Heart left ventricle (tissue), 16 donors: ENCODE measurements at places on chromosomes 12 and 14. TPM values are rescaled to one million over a fixed set of nuclear protein-coding genes. Genes with fewer than 3 reads are reported as not detected.
A peak's percentile ranks its signal among the peaks of the same experiment; 100 is the strongest.

- H3K4me3 ChIP-seq: no peak overlapping the region
- H3K27ac ChIP-seq: no peak overlapping the region
- DNase-seq: no peak
- H3K27me3 ChIP-seq: no peaks in the 10 kb centered on the region
Observed at GRCh38 chr12:15636060-15636890, 152.9 kb downstream of the EPS8 start.

GRCh38 chr14:22095860-22096513, 422.4 kb upstream of the OR4E1 start:
- no peak overlapping the region for H3K4me3 ChIP-seq

GRCh38 chr14:56304456-56304855, 186.2 kb downstream of the PELI2 start:
- H3K36me3 ChIP-seq: no peaks in the 10 kb centered on the region
- H3K27me3 ChIP-seq: no peaks in the 10 kb centered on the region
- H3K4me3 ChIP-seq: no peak overlapping the region
- DNase-seq: no peak

DNA sequence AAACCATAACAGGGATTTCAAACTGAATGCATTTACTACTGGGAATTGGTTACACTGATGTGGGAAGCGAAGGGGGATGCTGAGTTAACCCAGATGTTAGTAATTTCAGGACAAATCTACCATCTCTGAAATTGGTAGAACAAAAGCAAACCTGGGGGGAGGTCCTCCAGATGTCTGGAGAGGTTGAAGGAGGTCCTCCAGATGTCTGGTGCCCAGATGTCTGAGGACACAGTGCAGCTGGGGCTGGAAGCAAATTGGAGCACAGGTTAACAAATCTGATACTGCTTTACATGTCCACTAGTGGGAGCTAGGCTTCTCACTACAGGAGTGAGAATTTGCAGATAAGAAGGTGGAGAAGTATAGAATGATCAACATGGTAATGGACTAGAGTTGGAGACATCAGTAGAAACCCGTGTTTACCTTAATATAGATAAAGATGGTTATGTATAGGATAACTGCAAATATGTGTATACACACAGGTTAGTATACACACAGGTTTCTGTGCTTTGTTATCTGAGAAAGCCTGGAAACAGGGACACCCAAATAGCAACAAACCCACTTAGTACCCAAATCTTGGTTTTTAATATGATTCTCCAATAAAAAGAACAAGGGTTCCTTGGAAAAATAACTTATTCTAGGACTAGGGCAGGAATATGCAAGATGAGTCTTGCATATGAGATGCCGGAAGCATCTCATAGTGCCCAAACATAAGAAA, 162.5 kb downstream of the C12orf50 start:
- no peak overlapping the region for H3K27ac ChIP-seq
- H3K27me3 ChIP-seq: no peaks in the 10 kb centered on the region
- H3K4me1 ChIP-seq: no peaks in the 10 kb centered on the region
- H3K36me3 ChIP-seq: no peaks in the 10 kb centered on the region
- H3K4me3 ChIP-seq: no peak overlapping the region

GRCh38 chr12:83214185-83214584, 527.5 kb downstream of the TMTC2 start:
- no peak overlapping the region for H3K4me3 ChIP-seq
- H3K27me3 ChIP-seq: no peaks in the 10 kb centered on the region
- no peaks in the 10 kb centered on the region for H3K4me1 ChIP-seq
- DNase-seq: no peak
- H3K27ac ChIP-seq: no peak overlapping the region

GRCh38 chr14:27938392-27938791, 828.2 kb upstream of the FOXG1 start:
- H3K36me3 ChIP-seq: no peaks in the 10 kb centered on the region
- no peak for DNase-seq
- no peak overlapping the region for H3K27ac ChIP-seq
- H3K4me1 ChIP-seq: no peaks in the 10 kb centered on the region

GRCh38 chr14:84465880-84466279, 1064.1 kb upstream of the FLRT2 start:
- no peaks in the 10 kb centered on the region for H3K4me1 ChIP-seq
- H3K27me3 ChIP-seq: no peaks in the 10 kb centered on the region
- no peak for DNase-seq
- H3K36me3 ChIP-seq: no peaks in the 10 kb centered on the region

DNA sequence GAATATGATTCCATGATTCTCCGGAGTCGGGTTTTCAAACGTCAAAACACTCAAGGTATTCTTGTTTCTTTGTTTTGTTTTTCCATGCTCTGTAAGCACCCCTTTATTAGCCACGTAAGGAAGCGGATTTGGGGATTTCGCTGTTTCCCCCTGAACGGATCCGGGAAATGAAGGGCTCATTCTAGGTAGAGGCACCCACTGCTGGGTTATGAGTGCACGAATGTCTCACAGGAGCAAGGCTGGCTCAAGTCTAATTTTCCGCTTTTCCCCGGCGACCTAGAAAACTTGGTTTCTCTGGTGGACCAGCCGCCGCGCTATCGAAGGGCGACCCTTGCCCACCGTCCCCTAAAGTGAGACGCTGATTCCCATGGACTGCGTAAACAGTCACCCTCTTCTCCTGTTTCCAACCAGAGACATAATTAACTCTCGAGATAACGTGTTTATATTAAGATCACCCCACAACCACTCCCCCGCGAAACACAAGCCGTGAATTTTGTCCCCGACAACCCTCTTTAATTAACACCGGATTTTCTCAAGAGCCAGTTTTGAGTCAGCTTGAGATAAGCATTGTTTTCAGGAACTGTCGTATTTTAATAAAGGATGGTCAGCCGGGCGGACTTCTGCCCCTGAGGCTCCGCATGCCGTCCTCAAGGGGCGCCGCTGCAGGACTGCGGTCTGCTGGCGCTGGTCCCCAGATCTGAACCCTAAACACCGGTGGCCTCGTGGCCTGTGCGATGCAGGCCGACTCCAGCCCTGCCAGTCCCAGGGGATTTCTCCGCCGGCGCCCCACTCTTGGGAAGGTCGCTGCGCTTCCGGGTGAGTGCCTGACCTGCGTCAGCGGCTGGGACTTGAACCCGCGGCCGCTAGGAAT, 515 bp upstream of the ABCC9 start:
- no peaks in the 10 kb centered on the region for H3K27me3 ChIP-seq
- no peaks in the 10 kb centered on the region for H3K4me1 ChIP-seq
- H3K27ac ChIP-seq: peak overlapping the region; percentile 89
- H3K4me3 ChIP-seq: peak overlapping the region; percentile 57

DNA sequence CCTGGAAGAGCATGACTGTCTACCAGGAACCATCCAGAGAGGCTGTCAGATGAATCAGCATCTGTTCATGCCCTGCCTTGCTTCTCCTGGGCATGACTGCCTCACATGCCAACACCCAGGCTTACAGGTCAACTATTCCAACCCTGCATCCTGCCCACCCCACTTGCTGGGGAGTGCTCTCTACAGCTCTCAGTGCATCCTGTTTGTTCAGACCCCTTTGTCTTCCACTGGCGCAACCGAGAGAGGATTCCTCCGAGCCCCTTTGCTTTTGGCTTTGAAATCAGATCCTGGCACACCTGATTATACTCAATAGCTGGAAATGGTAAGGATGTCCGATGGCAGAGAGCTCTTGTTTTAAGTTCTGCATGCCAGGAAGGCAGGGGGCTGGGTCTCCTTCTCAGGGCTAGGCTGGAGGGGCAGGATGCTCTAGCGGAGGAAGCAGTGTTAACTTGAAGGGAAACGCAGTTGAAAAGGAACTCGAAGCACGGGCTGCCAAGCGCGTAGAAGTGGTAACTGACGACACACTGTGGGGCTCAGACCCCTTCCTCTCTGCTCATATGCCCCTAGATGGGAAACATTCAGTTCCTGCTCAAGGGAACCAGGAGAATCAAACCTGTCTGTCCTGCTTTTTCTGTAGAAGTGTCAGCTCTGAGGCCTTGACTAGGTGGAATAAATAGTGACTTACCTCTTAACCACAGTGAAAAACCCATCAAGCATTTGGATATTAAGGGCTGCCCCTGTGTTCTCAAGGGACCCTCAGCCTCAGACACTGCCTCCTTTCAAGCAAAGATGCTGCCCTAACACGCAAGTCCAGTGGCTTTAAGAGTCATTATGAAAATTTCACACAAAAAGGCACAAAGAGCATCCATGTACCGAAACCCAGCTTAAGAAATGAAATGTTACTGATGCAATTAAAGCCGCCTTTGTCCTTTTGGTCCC, 297.5 kb downstream of the ZFP36L1 start:
- no peak for DNase-seq
- H3K4me1 ChIP-seq: no peaks in the 10 kb centered on the region
- no peak overlapping the region for H3K27ac ChIP-seq
- H3K4me3 ChIP-seq: no peak overlapping the region
- H3K36me3 ChIP-seq: no peaks in the 10 kb centered on the region

DNA sequence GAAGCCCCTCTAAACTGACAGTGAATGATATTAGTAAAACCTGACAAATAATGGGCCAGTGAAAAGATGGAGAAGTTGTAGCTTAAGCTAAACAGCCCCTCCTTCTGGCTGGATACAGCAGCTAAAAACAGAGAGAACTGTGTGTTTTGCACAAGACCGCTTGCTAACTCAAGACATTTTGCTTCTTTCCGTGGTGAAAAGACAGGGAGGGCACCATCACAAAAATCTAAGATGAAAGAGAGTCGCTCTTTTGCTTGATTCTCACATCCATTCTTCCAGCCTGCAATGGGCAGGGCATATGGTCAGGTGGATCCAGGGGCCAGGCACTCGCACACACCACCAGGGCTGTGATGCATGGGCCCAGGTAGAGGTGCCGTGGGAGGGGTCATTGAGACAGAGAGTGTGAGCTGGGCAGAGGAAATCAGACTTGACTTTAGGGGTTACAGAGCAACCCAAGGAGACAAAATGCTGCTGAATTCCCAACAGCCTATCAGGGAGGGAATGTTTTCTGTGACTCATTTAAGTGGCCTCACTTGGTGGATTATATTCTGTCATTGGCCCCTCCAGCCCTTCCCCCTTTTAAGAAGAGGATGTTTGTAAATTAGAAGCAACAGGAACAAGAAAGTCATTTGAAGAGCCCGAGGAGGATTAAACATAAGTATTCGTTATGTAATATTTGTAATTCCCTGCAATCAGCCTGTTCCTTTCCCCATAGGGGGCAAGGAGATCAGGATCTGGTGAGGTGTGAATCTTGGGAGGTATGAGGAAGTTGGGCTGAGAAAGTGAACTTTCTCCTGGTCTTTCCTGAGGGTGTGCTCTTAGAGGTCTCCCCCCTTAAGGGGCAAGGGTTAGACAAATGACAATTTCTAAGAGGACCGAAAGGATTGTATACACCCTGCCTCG, 12.3 kb downstream of the EMP1 start:
- no peaks in the 10 kb centered on the region for H3K27me3 ChIP-seq
- no peak for DNase-seq
- H3K36me3 ChIP-seq: peaks cover 8% of the 10 kb centered on the region
- no peak overlapping the region for H3K27ac ChIP-seq
- H3K4me1 ChIP-seq: peaks cover 72% of the 10 kb centered on the region

- H3K27ac ChIP-seq: no peak overlapping the region
- no peak for DNase-seq
- no peaks in the 10 kb centered on the region for H3K27me3 ChIP-seq
- H3K36me3 ChIP-seq: no peaks in the 10 kb centered on the region
Observed at GRCh38 chr12:119956047-119956446, 33.0 kb upstream of the BICDL1 start.

DNA sequence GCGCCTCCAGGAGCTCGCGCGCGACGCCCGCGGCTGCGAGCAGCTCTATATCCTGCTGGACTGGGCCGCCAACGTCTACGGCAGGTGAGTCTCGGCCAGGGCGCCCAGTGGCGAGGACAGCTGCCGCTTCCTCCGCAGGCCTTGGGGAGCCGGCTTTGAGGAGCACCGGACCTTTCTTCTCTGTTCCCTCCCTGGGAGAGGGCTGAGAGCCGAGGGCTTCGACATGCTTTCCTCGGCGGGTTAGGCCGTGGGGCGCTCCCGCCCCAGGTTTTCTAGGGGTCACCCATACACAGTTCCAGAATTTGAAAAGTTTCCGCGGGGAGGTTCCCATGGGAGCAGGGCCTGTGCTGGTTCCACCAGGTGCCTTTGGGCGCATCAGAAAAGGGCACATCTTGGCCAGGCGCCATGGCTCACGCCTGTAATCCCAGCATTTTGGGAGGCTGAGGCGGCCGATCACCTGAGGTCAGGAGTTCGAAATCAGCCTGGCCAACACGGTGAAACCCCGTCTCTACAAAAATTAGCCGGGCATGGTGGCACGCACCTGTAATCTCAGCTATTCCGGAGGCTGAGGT, 8.2 kb downstream of the EXOC3L4 start:
- H3K4me1 ChIP-seq: peaks cover 21% of the 10 kb centered on the region
- H3K36me3 ChIP-seq: no peaks in the 10 kb centered on the region
- peaks cover 44% of the 10 kb centered on the region for H3K27me3 ChIP-seq
- H3K27ac ChIP-seq: no peak overlapping the region
- H3K4me3 ChIP-seq: peak overlapping the region; percentile 19

- H3K27ac ChIP-seq: peak overlapping the region; percentile 14
- H3K4me1 ChIP-seq: peaks cover 31% of the 10 kb centered on the region
- no peaks in the 10 kb centered on the region for H3K27me3 ChIP-seq
- H3K36me3 ChIP-seq: no peaks in the 10 kb centered on the region
Observed at GRCh38 chr12:45775964-45776363, 46.5 kb downstream of the ARID2 start.

DNA sequence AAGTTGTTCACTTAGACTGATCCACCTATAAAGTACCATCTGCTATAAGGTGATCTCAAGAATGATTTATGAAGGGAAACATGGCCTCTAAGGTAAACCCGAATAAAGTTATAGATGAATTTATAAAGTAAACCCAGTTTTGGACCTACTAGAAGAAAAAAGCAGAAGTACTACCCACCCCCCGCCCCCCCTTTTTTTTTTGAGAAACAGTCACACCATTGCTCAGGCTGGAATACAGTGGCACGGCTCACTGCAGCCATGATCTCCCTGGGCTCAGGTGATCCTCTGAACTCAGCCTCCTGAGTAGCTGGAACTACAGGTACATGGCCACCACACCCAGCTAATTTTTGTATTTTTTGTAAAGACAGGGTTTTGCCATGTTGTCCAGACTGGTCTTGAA, 3.9 kb downstream of the ENTPD5 start:
- no peak for DNase-seq
- H3K27me3 ChIP-seq: no peaks in the 10 kb centered on the region
- H3K4me3 ChIP-seq: no peak overlapping the region
- H3K27ac ChIP-seq: no peak overlapping the region

GRCh38 chr12:115866909-115867525, 410.5 kb downstream of the MED13L start:
- no peak for DNase-seq
- no peaks in the 10 kb centered on the region for H3K27me3 ChIP-seq
- no peak overlapping the region for H3K27ac ChIP-seq
- H3K4me1 ChIP-seq: peaks cover 18% of the 10 kb centered on the region
- no peaks in the 10 kb centered on the region for H3K36me3 ChIP-seq

- H3K4me3 ChIP-seq: peak overlapping the region; percentile 26
- H3K36me3 ChIP-seq: no peaks in the 10 kb centered on the region
Observed at GRCh38 chr12:89461190-89461589, 63.4 kb downstream of the GALNT4 start.

- DNase-seq: no peak
- no peaks in the 10 kb centered on the region for H3K4me1 ChIP-seq
- H3K4me3 ChIP-seq: no peak overlapping the region
Observed at GRCh38 chr12:42296503-42297109, 29.3 kb downstream of the ZCRB1 start.

GRCh38 chr14:105026802-105027563, 6.1 kb upstream of the CDCA4 start:
- no peaks in the 10 kb centered on the region for H3K36me3 ChIP-seq
- H3K27ac ChIP-seq: no peak overlapping the region
- H3K4me1 ChIP-seq: no peaks in the 10 kb centered on the region

Gene DPPA3
- total RNA-seq: not detected

Gene SH2B3
- 38.4 TPM for total RNA-seq

Gene ULK1
- 54.8 TPM for total RNA-seq

Gene EGLN3
- 129 TPM for total RNA-seq

Gene NOC4L
- total RNA-seq: 10.3 TPM

Gene RERG
- total RNA-seq: 17.7 TPM
